ENCODE measurements at places on chromosomes 5 and 9.

DNA sequence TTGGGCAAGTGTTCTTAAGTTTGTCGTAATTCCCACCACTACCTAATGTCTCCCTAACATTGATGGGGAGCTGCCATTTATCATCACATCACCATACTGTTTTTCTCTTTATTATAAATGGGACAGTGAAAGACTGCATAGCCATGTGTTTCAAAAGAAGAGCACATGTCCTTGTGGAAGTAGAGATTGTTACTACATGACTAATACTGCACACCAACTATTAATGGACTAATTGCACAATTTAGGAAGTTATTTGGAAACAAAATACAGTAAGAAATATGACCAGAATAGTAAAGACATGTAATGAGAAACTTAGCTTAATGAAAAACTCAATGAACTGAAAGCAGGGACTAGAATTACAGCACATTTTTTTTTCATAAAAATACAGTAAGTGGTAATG lies 12.0 kb upstream of the ELOVL7 start:
- DNase-seq, result no peak

DNA sequence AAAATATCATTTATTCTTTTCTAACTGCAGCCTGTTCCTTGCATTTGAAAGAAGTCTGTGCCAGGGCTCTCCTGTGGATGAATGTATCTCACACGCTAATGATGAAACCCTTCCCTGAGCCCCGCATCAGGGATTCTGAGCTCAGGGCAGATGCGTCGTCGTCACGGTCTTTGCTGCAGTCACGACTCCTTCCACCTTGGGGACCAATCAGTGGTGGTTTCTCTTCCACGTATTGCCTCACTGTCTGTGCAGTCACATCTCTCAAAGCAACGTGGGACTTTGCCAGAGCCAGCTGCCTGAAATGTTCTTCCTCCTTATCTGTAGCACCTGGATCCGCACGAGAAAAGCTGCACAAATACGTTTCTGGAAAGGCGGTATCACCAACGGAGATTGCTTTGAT lies 13.9 kb upstream of the UBE2QL1 start:
- DNase-seq, result no peak

DNA sequence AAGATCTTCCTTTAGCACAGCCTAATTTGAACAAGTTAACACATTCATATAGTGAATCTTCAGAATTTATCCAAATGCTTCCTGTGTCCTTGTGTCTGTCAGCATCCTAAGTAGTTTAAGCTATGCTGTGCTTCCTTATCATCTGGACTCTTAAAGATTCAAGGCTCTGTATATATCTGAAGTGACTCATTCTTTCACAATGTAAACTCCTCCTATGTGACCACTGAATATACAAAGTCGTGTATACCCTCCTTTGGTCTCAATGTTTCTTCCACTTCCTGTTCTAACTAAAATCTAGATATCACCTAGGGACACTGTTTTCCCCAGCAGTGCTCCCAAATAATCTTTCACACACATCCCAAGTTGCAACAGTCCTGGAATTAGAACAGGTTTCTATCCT lies 935.7 kb upstream of the NUDT12 start:
- no peak for DNase-seq

GRCh38 chr5:21806943-21807342 lies 1046.2 kb downstream of the CDH12 start:
- DNase-seq, result no peak

- no peak for DNase-seq
Observed at GRCh38 chr9:124593651-124594058, 86.5 kb upstream of the NR5A1 start.

DNA sequence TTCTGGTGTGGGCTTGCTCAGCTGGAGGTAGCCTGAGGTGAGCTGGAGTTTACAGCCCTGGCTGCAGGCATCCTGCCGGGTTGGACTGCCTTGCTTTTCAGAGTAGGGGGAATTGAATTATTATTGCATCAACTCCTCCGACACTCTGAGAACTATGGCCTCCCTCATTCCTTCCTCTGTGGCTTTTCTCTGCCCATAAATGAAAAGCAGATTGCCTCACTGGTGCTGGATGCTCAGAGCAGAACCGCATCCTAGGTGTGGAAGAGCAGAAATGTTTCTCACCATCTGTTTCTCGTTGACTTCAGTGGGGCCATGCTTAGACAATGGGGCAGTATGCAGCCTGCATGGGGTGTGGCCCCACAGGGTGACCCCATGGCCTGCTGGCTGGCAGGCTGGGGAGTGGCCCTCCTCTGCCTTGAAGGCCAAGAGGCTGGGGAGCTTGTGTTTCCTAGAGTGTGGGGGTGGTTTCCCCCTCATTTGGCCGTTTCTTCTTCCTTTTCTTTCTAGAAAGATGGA lies 27.3 kb upstream of the TGFBI start:
- DNase-seq, result no peak

- no peak for DNase-seq
Observed at GRCh38 chr9:14147738-14148137, 166.2 kb downstream of the NFIB start.

GRCh38 chr9:77544546-77544945 lies 103.6 kb downstream of the GNA14 start:
- DNase-seq, result no peak

GRCh38 chr9:11874414-11874813 lies 818.8 kb upstream of the TYRP1 start:
- no peak for DNase-seq

DNA sequence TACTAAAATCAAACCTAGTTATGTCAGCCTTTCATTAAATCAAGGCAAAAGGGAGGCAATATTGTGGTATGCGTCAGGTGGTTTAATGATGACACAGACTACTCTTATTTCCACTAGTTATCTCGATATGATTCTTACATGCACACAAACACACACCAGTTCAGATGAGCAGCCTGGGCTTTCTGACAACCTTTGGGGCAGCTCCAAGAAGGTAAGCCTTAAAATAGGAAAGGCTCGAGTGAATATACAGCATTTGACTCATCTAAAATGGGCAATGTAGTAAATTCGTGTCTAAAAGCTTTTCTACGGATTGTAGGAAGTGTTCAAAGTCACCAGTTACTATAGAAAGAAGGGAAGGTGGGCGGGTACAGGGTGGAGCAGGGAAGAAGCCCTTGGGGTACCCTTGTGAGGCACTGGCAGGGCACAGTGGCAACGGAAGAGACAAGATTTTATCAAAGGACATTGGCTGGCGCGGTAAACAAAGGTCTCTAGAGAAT lies 1.9 kb downstream of the ANKH start:
- no peak for DNase-seq

DNA sequence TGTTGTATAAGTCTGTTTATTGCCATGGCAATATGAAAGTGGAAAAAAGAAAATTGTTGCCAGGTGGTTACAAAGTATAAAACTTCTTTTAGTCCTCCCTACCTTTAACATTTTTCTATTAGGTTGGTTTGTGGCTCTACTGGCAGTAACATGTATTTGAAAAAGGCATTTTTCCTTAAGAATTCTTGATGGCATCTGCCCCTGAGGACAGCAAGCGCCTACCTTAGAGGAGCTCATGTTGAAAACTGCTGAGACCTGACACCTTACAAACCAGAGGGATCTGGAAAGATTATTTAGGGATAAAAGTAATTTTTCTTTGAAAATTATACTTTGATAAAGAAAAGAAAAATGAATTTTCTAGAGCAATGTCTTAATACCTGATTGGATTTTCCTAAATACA lies 208.1 kb downstream of the CAVIN4 start:
- DNase-seq, result no peak

- DNase-seq, result no peak
Observed at GRCh38 chr5:61479850-61480614, 148.0 kb downstream of the ZSWIM6 start.

DNA sequence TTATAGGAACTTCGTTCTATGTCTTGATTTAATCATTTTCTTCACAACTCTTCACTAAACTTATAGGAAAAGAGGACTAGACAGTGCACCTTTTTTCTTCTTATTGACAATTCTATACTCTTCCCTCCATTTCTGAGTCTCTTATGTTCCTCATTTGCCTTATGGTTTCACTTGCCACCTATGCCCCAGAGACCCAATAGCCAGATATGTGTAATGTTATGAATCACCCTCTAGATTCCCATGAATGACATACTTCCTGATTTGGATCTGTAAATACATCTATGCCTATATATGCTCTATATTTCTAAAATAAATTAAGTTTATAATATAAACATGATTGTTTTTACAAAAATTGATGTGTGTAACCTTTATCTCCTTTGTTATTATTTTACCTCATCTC lies 514.1 kb upstream of the MEF2C start:
- DNase-seq, result no peak

- DNase-seq, result peak; percentile 68
Observed at GRCh38 chr5:77946381-77947040, 170.4 kb upstream of the TBCA start.

DNA sequence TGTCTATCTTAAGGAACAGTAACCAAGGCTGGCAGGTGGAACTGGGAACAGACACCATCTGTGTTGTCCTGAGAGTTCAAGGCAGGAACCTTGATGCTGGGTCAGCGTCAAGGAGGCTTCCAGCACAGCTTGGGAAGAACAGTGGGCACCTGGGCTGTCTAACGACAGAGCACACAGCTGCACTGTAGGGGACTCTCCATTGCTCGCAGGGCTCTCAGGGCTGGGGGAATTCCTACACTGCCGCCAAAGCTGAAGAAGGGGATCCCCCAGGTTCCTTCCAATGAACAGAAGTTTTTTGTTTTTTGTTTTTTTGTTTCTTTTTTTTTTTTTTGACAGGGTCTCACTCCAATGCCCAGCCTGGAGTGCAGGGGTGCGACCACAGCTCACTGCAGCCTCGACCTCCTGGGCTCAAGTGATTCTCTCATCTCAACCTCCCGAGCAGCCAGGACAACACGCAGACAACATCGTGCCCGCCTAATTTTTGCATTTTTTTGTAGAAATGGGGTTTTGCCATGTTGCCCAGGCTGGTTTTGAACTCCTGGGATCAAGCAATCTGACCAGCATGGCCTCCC lies 81.9 kb downstream of the PTPN3 start:
- no peak for DNase-seq

DNA sequence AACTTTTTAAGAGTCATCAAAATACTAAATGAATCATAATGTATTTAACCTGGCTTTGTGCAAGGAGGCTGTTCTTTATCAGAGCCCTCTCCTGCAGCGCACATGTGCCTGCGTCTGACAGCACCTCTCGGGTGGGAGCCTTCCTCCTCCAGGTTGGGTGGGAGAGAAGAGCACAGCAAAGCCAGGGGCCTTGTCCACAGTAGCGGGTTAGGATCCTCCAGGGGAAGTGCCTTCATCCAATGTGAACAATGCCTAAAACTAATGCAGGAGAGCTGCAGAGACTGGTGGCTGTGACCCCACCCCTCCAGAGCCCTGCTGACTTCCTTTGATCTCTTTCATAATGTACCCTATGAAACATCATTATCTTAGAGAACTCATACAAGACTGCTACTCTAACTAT lies 10.2 kb downstream of the UBE2QL1 start:
- no peak for DNase-seq

DNA sequence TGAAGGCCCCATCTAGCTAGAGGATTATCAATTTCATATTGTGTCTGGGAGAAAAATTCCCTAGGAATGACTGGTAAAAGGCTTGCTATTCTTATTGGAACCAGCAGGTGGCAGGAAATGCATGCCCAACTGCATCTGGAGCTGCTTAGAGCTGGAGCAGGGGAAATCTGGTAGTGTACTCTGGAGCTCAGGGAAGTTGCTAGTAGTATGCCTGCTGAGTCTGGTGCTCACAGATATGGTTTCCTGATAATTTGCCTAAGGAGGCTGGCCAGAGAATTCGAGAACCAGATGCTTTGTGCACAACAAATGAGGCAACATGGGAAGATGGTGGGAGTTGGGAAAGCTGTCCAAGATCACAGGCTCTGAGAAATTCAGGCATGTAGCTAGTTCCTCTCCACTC lies 53.7 kb downstream of the G3BP1 start:
- peak; percentile 65 for DNase-seq

DNA sequence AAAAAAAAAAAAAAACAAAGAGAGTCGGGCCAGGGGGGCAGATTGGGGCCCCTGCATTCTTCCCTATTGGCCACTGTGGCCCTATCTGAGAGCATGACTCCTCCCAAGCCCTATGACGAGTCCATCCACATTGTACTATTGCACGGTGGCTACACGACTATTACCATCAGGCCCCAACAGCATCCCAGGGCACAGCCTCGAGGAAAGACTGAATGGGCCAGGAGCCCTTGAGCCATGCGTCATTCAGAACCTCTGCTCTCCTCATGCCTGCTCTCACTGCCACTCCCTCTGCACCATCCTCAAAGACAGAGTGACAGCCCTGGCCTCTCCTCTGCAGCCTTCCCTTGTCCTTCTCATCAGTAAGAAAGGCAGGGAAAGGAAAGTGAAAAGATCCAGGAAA lies 20.2 kb upstream of the ORM1 start:
- no peak for DNase-seq

- no peak for DNase-seq
Observed at GRCh38 chr9:119339056-119339455, 30.2 kb downstream of the BRINP1 start.

- DNase-seq, result no peak
Observed at GRCh38 chr9:92590377-92590776, 54.6 kb upstream of the ECM2 start.

DNA sequence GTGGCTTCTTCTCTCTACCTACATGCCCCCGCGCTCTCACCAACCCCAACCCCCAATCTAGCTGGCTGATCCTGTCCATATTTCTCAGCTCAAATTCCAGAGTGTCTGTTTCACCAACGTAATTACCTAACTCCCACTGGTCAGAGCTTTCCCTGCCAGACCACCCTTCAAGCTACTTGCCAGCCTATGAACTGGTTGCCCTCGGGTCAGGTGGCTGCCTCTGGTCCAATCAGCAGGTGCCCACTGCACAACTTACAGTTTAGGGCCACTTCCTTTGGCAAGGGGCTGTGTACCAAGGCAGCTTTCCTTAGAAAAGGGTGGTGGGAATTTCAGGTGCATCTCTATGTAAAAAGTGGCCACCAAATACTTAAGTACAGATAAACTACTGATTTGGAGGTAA lies 92.2 kb upstream of the SLC30A5 start:
- DNase-seq, result no peak

- no peak for DNase-seq
Observed at GRCh38 chr5:35059251-35059650, 11.5 kb upstream of the AGXT2 start.

DNA sequence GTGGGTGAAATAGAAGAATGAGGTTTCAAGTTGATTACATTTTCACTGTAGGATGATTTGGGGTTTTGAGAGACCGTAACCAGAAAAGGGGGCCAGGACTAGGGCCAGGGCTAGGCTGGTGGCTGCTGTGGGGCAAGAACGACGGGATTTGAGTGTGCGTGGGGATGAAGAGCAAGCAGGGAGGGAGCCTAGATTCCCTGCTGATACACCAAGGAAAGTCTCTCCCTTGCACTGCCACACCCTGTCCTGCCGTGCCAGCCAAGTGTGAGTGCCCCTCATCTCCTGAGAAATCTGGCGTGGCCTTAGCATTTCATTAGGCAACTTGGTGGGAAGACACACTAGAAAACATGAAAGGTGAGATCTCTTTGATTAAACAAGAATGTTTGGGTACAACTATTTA lies 42.6 kb downstream of the RAI14 start:
- no peak for DNase-seq

DNA sequence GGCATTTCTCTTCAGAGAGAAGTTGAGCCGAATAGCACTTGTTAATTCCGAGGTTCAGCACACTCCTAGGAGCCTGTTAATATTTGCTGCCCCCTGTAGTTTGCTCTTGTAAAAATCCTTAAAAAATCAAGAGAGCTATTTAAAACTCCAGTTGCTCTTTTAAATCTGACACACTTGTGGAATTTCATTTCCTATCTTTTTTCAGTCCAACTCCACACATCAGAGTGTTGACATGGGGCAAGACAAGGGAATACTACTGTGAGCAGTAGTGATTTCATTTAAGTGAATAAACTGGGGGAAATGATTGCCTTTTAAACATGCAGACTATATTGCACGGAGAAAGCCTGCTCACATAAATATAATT lies 1096.3 kb upstream of the DMAC1 start:
- DNase-seq, result peak; percentile 52

All from COR-L47 (cell line).